Epithelial cell of alveolus of lung (primary cell): ENCODE measurements at places on chromosomes 13 and 19. TPM values are rescaled to one million over a fixed set of nuclear protein-coding genes. Genes with fewer than 3 reads are reported as not detected.

Gene COMP
- under 0.01 TPM in 1 of 2 replicates, not detected in the other for total RNA-seq

Gene IRF2BP1
- total RNA-seq, result 36.7 and 38.0 TPM in 2 replicates

Gene ERICH6B
- total RNA-seq, result not detected in 2 replicates

Gene RASIP1
- total RNA-seq, result 3.4 and 8.3 TPM in 2 replicates

Gene PDE4C
- total RNA-seq, result 0.78 and 12.9 TPM in 2 replicates

Gene FCER2
- total RNA-seq, result not detected in 2 replicates

Gene OLFM2
- 2.8 and 25.9 TPM in 2 replicates for total RNA-seq

Gene SHISA7
- total RNA-seq, result not detected in 2 replicates

Gene CGB8
- 0.91 TPM in 1 of 2 replicates, not detected in the other for total RNA-seq

Gene CGB3
- 1.3 TPM in 1 of 2 replicates, not detected in the other for total RNA-seq

Gene CYP2A6
- not detected in 2 replicates for total RNA-seq

Gene CACNA1A
- 0.52 and 1.3 TPM in 2 replicates for total RNA-seq

Gene CPB2
- total RNA-seq, result not detected in 2 replicates

Gene ZNF850
- 0.72 and 3.0 TPM in 2 replicates for total RNA-seq

Gene CFAP97D2
- total RNA-seq, result not detected in 2 replicates

Gene LRG1
- under 0.01 and 0.88 TPM in 2 replicates for total RNA-seq

Gene P2RY11
- total RNA-seq, result 1.8 and 6.6 TPM in 2 replicates

Gene ZNF77
- 2.6 and 4.9 TPM in 2 replicates for total RNA-seq

Gene RFPL4AL1
- not detected in 2 replicates for total RNA-seq

Gene ZNF429
- total RNA-seq, result 2.2 and 9.4 TPM in 2 replicates

Gene DLL3
- 0.52 TPM in 1 of 2 replicates, not detected in the other for total RNA-seq

Gene MAP4K1
- not detected in 2 replicates for total RNA-seq

Gene CEACAM1
- 0.39 TPM in 1 of 2 replicates, not detected in the other for total RNA-seq

Gene PTH2
- not detected in 2 replicates for total RNA-seq

Gene UBXN6
- 67.9 and 82.5 TPM in 2 replicates for total RNA-seq

Gene SELENOV
- total RNA-seq, result not detected in 2 replicates

Gene OLFM4
- not detected in 2 replicates for total RNA-seq

Gene ZNF575
- total RNA-seq, result 21.8 TPM in 1 of 2 replicates, not detected in the other

Gene TSSK6
- total RNA-seq, result 0.91 and 3.8 TPM in 2 replicates

Gene EXOC3L2
- total RNA-seq, result 0.24 TPM in 1 of 2 replicates, not detected in the other

Gene UBE2L5
- total RNA-seq, result not detected in 2 replicates

Gene ZNF550
- 4.0 and 8.1 TPM in 2 replicates for total RNA-seq

Gene PLVAP
- 1.3 TPM in 1 of 2 replicates, not detected in the other for total RNA-seq
